CD4-positive, alpha-beta T cell treated with Interleukin-15 for 4 hours (primary cell): ENCODE measurements at places on chromosomes 1 and 21.

GRCh38 chr1:27084107-27084506 is 70.8 kb downstream of the SLC9A1 start:
- no peak for DNase-seq

GRCh38 chr1:73803380-73803779 is 394.6 kb downstream of the LRRIQ3 start:
- no peak for DNase-seq

GRCh38 chr1:154557939-154558719 is at the start of gene UBE2Q1:
Gene UBE2Q1, minus strand, starts transcription at chr1:154558662. Its CDS starts 109 bp downstream, at chr1:154558553.
- DNase-seq = no peak

DNA sequence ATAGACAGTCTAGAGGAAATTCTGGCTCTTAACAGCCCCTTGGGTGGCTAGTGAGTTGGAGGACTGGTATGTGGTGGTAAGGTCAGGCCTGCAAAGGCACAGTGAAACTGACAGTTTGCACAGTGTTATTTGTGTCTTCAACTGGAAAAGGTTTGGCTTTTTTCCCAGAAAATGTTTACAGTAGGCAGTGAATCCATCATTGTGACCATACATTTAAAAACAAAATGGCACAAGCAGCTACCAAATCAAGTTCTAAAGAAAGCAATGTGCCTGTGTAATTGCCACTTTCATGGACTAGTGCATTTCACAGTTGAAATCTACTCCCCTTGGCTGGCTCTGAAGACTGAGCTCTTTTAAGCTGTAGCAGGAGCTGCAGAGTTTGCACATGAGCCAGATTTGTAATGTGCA is 24.8 kb downstream of the ATPAF1 start:
- DNase-seq = no peak

DNA sequence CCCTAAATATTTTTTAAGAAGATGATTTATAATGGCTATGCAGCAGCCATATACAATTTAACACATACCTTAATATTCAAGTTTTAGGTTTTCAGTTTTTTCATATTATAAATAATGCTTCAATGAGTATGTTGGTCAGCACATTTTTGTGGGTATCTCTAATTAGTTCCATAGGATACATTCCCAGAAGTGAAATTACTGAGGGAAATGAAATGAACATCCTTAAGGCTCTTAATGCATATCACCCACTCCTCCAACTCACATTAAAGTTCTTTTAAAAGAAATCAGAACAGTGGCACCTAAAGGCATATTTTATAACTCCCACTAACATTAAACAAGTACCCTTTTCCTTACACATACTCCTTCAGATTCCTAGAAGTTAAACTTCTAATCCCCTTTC is 56.1 kb downstream of the EYA3 start:
- no peak for DNase-seq

- no peak for DNase-seq
Observed at GRCh38 chr1:33443080-33443704, 12.3 kb upstream of the PHC2 start.

GRCh38 chr1:12619792-12620487 is 1.9 kb upstream of the DHRS3 start:
- peak; percentile 74 for DNase-seq

DNA sequence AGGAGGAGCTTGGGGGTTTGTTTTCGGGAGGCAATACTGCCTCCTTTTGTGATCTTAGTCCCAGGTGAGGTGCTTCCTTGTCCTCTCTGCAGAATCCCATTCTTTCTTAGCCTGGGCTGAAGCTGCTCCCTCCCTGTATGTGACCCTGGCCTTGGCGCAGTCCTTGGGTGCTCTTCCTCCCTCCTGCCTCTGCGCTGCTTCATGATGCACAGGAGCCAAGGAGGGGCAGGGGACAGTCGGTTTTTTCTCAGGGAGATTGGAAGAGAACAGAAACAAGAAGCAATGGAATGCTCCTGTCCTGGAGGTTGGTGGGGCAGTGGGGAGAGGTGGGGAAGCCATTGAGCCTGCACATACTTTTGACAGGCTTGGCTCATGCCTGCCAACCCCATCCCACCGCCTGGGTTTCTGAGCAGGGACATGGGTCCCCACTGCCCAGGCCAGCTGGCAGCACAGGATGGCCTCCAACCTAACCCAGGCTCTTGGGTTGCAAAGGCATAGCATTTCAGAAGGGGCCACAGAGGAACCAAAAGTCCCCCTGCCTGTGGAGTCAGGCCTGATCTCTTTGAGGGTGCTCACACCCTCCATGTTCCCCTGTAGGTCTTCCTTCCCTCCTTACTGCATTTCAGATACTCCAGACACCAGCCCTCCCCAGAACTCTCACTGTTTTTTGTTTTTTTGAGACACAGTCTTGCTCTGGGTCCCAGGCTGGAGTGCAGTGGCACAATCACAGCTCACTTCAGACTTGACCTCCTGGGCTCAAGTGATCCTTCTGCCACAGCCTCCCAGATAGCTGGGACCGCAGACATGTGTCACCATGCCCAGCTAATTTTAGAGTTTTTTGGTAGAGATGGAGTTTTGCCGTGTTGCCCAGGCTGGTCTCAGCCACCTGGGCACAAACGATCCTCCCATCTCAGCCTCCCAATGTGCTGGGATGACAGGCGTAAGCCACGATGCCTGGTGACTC is 16.1 kb downstream of the IL6R start:
- no peak for DNase-seq

- no peak for DNase-seq
Observed at GRCh38 chr21:28253961-28254360, 738.7 kb downstream of the LTN1 start.

DNA sequence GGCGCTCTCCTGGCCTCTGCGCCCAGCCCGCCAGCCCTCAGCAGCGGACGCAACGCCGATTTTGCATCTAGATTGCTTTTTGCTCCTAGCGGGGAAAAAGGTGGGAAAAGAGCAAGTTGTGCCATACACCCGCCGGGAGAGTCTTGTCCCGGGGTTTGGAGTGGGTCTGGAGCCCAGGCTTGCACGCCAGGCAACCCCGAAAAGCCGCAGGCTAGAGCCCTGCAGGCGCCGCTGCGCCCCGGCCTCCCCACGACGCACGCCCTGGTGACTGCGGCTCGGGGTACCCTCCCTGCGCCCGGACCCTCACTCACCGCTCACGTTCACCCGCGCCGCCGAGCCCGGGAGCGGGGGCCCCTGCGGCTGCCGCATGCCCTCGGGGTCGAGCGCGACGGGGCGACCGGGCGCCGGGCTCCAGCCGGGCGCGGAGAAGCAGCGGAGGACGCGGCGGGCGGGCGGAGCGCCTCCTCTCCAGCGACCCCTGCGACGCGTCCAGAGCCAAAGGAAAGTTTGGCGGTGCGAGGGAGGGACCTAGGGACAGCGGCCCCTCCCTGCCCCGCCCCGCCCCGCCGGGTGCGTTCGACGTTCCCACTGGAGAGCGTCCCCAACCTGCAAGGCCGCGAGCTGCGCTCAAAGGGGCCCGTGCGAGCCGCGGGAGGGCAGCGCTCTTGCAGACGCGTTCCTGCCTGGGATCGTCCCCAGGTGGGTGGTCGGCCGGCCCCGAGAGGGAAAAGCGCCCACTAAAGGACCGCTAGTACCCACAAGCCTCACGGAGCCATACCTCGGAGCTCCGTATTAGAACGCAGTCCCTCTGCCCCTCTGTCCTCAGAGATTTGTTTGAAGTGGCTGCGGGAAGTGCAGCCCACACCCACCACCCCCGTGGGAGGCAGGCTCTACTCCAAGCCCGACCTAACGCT is at the start of gene LPAR3:
LPAR3 (minus strand) TSS at position 502 of the 914 bp plus-strand sequence. CDS start 27,086 bp downstream, outside the sequence.
- peak; percentile 7 for DNase-seq

- no peak for DNase-seq
Observed at GRCh38 chr1:1061682-1062345, 12.3 kb downstream of the RNF223 start.
